HFFc6 (cell line): ENCODE measurements at places on chromosomes 1 and 21. TPM values are rescaled to one million over a fixed set of nuclear protein-coding genes. Genes with fewer than 3 reads are reported as not detected.

DNA sequence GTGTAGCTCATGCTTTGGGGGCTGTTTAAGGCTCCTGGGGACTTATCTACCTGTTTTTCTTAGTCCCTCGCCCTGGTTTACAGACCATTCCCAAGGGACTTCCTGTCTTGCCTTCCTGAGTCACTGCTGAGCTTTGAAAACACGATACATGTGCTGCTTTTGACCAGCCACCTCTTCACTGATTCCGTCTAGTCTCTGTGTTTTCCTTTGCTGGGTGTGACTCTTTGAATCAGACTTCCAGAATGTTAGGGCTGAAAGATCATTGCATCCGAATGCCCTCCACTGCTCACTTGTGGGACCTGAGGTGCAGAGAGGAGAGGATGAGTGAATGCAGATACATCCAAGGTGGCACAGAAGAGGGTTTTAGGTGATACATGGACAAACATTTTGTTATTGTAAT is 35.4 kb upstream of the CITED4 start:
- DNase-seq, result peak; percentile 47
- peaks cover 29% of the 10 kb centered on the region for H3K4me1 ChIP-seq
- peak overlapping the region; percentile 72 for H3K27ac ChIP-seq
- peaks cover 4% of the 10 kb centered on the region for H3K27me3 ChIP-seq
- no peak overlapping the region for H3K4me3 ChIP-seq

GRCh38 chr21:32544697-32545096 is 40.6 kb downstream of the TCP10L start:
- peaks cover 14% of the 10 kb centered on the region for H3K4me1 ChIP-seq
- no peak for DNase-seq
- peaks cover under 1% of the 10 kb centered on the region for H3K27me3 ChIP-seq
- no peaks in the 10 kb centered on the region for H3K36me3 ChIP-seq

DNA sequence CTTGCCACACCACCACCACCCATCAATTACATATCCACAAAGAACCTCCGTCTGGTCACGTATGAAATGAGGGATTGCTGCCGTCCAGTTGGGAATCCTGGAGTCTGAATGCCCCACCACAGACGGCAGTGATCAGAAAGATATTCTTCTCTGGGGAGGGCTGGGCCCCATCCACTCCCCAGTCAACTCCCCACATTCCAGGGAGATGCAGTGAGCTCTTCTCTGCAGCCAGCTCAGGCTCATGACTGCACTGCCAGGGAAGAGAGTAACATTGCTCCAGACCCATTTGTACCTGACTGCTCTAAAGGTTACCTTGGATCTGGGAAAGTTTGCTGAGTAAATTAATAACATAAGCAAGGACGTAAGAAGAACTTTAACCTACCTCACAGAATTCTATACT is 18.3 kb downstream of the DEGS1 start:
- peaks cover 38% of the 10 kb centered on the region for H3K4me1 ChIP-seq
- H3K36me3 ChIP-seq, result no peaks in the 10 kb centered on the region; the same call in 1 of the 2 replicates
- H3K4me3 ChIP-seq, result no peak overlapping the region
- peak; percentile 21 for DNase-seq

Gene RNU1-1
- total RNA-seq, result 1,400 to 2,630 TPM (median 1,564 TPM) in 3 replicates

Gene ARL8A
- 42.1 to 46.7 TPM (median 45.1 TPM) in 3 replicates for total RNA-seq

- peaks cover 11% of the 10 kb centered on the region for H3K27me3 ChIP-seq
- no peaks in the 10 kb centered on the region for H3K36me3 ChIP-seq
- peak overlapping the region; percentile 77 for H3K27ac ChIP-seq
Observed at GRCh38 chr1:212561501-212561931, 47.0 kb upstream of the ATF3 start.

Gene AGO3
- total RNA-seq, result 16.7 to 21.5 TPM (median 18.3 TPM) in 3 replicates

DNA sequence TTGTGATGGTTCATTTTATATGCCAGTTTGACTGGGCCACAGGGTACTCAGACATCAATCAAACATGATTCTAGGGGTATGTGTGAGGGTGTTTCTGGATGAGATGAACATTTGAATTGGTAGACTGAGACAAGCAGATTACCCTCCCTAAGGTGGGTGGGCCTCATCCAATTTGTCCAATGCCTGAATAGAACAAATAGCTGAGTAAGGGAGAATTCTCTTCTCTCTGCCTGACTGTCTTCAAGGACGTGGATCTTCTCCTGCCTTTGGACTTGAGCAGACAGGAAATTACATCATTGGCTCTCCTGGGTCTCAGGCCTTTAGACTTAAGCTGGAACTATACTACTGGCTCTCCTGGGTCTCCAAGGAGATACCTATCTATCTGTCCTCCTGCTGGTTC is 64.4 kb downstream of the SUSD4 start:
- no peak for DNase-seq
- H3K27me3 ChIP-seq, result no peaks in the 10 kb centered on the region; the same call in 1 of the 2 replicates
- no peak overlapping the region for H3K27ac ChIP-seq

Gene PCP4
- not detected in 3 replicates for total RNA-seq

DNA sequence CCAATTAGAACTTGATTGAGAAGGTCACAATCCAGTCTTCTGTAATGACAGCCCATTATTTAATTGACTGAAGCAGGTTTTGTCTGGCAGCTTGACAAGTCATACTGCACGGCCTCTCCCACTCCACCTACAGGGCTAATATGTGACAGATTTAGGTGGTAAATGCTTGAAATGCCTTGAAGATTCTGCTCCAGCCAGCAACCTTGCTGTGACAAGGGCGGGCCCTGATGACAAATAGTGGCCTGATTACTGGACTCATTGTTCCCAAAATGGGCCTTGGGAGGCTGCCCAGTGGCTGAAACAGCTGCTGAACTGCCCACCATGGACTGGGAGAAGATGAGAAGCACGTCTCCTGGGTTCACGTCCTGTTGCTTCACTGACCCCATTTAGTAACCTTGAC is 30.0 kb upstream of the CRNN start:
- no peak overlapping the region for H3K4me3 ChIP-seq
- peaks cover 11% of the 10 kb centered on the region for H3K4me1 ChIP-seq
- no peak for DNase-seq
- no peak overlapping the region for H3K27ac ChIP-seq
- peaks cover 5% of the 10 kb centered on the region for H3K27me3 ChIP-seq

Gene OR6N1
- total RNA-seq, result not detected in 3 replicates

Gene OR2T3
- total RNA-seq, result not detected in 3 replicates

- no peaks in the 10 kb centered on the region for H3K4me1 ChIP-seq
- no peak overlapping the region for H3K4me3 ChIP-seq
- no peak for DNase-seq
- H3K27ac ChIP-seq, result no peak overlapping the region
- H3K36me3 ChIP-seq, result no peaks in the 10 kb centered on the region
Observed at GRCh38 chr1:90841473-90841872, 124.4 kb upstream of the BARHL2 start.

DNA sequence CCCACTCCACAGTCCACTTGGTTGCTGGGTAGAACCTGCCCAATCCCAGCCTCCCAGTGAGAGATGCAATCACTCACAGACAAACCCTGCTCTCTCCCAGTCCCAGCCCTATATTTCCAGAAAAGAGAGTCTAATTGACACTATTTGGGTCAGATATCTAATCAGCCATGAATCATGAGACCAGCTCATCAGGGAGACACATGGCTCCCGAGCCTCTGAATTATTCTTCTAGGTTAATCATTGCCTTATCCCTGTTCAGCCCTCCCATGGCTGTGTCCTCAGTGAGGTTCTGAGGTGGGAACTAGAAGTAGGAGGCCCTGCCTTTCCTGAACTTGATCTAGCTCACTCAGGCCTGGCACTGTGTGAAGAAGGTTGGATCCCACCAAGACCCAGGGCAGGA is 49.9 kb upstream of the ZC3H12A start:
- no peak overlapping the region for H3K27ac ChIP-seq
- no peaks in the 10 kb centered on the region for H3K4me1 ChIP-seq
- no peaks in the 10 kb centered on the region for H3K36me3 ChIP-seq
- H3K27me3 ChIP-seq, result peaks cover 17% of the 10 kb centered on the region
- DNase-seq, result no peak
- no peak overlapping the region for H3K4me3 ChIP-seq

- no peak for DNase-seq
- peak overlapping the region; percentile 89 for H3K27ac ChIP-seq
- H3K4me1 ChIP-seq, result peaks cover 37% of the 10 kb centered on the region
- peak overlapping the region; percentile 71; the same call in 1 of the 2 replicates for H3K4me3 ChIP-seq
- peaks cover 2% of the 10 kb centered on the region for H3K27me3 ChIP-seq
Observed at GRCh38 chr21:39021478-39021832, 161.8 kb downstream of the PSMG1 start.

Gene LCE1E
- not detected in 3 replicates for total RNA-seq

DNA sequence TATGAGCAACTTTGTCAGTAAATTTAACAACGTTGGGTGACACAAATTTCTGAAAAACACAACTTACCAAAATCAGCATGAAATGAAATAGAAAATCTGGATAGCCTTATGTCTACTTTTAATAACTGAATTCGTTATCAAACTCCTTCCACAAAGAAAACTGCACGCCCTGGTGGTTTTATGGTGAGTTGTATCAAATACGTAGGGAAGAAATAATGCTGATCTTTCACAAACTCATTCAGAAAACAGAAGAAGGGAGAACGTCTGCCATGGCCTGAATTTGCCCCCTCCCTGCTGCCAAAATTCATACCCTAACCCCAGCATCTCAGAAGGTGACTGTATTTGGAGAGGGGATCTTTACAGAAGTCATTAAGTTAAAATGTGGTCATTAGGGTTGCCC is 50.0 kb upstream of the COL18A1 start:
- peaks cover 4% of the 10 kb centered on the region for H3K27me3 ChIP-seq
- no peak overlapping the region for H3K4me3 ChIP-seq
- no peak for DNase-seq
- H3K27ac ChIP-seq, result no peak overlapping the region
- no peaks in the 10 kb centered on the region for H3K36me3 ChIP-seq
- H3K4me1 ChIP-seq, result peaks cover 8% of the 10 kb centered on the region; the same call in 1 of the 2 replicates

Gene ADGRL2
- total RNA-seq, result 2.7 to 10.7 TPM (median 8.0 TPM) in 3 replicates

Gene HSPA13
- total RNA-seq, result 43.7 to 50.3 TPM (median 48.5 TPM) in 3 replicates

- H3K27me3 ChIP-seq, result no peaks in the 10 kb centered on the region; the same call in 1 of the 2 replicates
- DNase-seq, result peak; percentile 14
- H3K4me3 ChIP-seq, result no peak overlapping the region
Observed at GRCh38 chr1:68470388-68470970, 20.7 kb upstream of the RPE65 start.

DNA sequence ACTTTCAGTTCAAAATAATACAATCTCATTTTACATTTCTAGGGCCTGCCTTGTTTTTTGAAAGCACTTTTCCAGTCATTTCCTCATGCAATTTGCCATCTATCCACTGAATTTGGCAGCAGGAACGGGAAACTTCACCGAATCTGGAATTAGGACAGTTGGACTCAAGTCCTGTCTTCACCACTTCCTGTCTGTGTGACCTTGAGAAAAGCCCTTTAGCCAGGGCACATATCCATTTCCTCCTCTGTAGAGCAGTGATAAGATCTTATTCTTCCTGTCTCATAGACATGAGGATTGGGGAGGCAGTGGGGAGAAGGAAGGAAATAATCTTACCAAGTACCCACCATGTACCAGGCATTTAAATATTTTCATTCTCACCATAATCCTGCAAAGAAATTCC is 12.0 kb downstream of the VAV3 start:
- no peak for DNase-seq
- no peaks in the 10 kb centered on the region for H3K4me1 ChIP-seq
- no peak overlapping the region for H3K27ac ChIP-seq
- peaks cover 2% of the 10 kb centered on the region for H3K27me3 ChIP-seq
- H3K4me3 ChIP-seq, result no peak overlapping the region

Gene FAM131C
- 0.41 to 0.72 TPM (median 0.50 TPM) in 3 replicates for total RNA-seq

GRCh38 chr1:30087465-30087864 is 635.9 kb downstream of the MATN1 start:
- H3K27ac ChIP-seq, result no peak overlapping the region
- peak; percentile 25 for DNase-seq
- peaks cover 27% of the 10 kb centered on the region for H3K4me1 ChIP-seq
- peaks cover 3% of the 10 kb centered on the region for H3K27me3 ChIP-seq
- H3K4me3 ChIP-seq, result no peak overlapping the region

Gene C1orf115
- total RNA-seq, result 0.23 and 0.52 TPM in 2 replicates

DNA sequence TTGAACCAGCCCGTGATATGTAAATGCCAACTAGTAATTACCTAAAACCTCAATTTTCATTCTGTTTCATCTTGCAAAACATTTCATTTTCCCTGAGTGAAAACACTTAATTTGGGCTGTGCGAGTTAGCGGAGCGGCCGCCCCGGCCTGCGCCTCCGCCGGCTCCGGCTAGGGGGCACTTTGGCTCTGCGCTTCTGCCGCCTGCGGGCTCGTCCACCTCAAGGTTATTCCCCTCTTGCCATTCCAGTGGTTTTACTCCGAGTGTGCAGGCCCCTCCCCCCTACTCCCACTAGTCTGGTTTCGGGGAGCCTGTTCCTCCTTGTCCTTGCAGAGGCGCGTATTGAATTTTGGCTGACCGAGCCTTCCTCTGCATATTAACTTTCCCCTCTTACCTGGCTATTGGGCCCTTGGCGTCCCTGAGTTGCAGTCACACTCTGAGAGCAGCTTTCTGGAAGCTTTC is 55.6 kb downstream of the PEX14 start:
- H3K27me3 ChIP-seq, result no peaks in the 10 kb centered on the region; the same call in 1 of the 2 replicates
- H3K4me3 ChIP-seq, result no peak overlapping the region
- peaks cover 35% of the 10 kb centered on the region for H3K4me1 ChIP-seq
- H3K27ac ChIP-seq, result no peak overlapping the region
- DNase-seq, result no peak
- H3K36me3 ChIP-seq, result no peaks in the 10 kb centered on the region; the same call in none of the 2 replicates
